ENCODE measurements at places on chromosomes 12 and 14. TPM values are rescaled to one million over a fixed set of nuclear protein-coding genes. Genes with fewer than 3 reads are reported as not detected.

- no peak overlapping the region for H3K27ac ChIP-seq
- no peaks in the 10 kb centered on the region for H3K36me3 ChIP-seq
- H3K4me1 ChIP-seq, result peaks cover 3% of the 10 kb centered on the region
- H3K27me3 ChIP-seq, result no peaks in the 10 kb centered on the region
Observed at GRCh38 chr12:13104409-13104808, 942 bp upstream of the GSG1 start.

C3AR1 gene
- total RNA-seq, result 5.6 TPM

GRCh38 chr12:233615-233968 is 19.6 kb upstream of the SLC6A12 start:
- no peak overlapping the region for H3K4me3 ChIP-seq
- no peaks in the 10 kb centered on the region for H3K36me3 ChIP-seq
- H3K27me3 ChIP-seq, result no peaks in the 10 kb centered on the region
- no peak for DNase-seq
- no peak overlapping the region for H3K27ac ChIP-seq
- H3K4me1 ChIP-seq, result no peaks in the 10 kb centered on the region

DNA sequence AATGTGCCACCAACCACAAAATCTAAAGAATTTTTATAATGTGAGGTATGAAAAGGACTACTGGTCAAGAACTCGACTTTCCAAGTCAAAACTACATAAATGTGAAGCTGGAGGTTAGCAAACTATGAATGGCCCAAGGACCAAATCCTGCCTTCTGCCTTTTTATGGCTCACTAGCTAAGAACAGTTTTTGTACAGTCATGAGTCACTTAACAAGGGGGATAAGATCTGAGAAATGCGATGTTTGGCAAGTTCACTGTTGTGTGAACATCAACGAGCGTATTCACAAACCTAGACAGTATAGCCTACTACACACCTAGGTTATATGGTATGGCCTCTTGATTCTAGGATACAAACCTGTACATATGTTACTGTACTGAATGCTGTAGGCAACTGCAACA is 28.2 kb downstream of the FERMT2 start:
- H3K4me3 ChIP-seq, result no peak overlapping the region
- no peaks in the 10 kb centered on the region for H3K27me3 ChIP-seq
- H3K4me1 ChIP-seq, result peaks cover 23% of the 10 kb centered on the region
- no peak for DNase-seq

GRCh38 chr12:106288494-106289195 is 13.9 kb upstream of the TCP11L2 start:
- H3K4me1 ChIP-seq, result no peaks in the 10 kb centered on the region
- H3K4me3 ChIP-seq, result no peak overlapping the region
- H3K27me3 ChIP-seq, result no peaks in the 10 kb centered on the region
- H3K27ac ChIP-seq, result no peak overlapping the region
- no peaks in the 10 kb centered on the region for H3K36me3 ChIP-seq

SERPINA9 gene
- total RNA-seq, result not detected

GRCh38 chr12:38788106-38788505 is 117.3 kb downstream of the CPNE8 start:
- H3K27ac ChIP-seq, result no peak overlapping the region
- DNase-seq, result no peak
- no peaks in the 10 kb centered on the region for H3K4me1 ChIP-seq
- H3K36me3 ChIP-seq, result no peaks in the 10 kb centered on the region
- H3K4me3 ChIP-seq, result no peak overlapping the region
- H3K27me3 ChIP-seq, result no peaks in the 10 kb centered on the region

BICDL1 gene
- total RNA-seq, result 0.40 TPM

DNA sequence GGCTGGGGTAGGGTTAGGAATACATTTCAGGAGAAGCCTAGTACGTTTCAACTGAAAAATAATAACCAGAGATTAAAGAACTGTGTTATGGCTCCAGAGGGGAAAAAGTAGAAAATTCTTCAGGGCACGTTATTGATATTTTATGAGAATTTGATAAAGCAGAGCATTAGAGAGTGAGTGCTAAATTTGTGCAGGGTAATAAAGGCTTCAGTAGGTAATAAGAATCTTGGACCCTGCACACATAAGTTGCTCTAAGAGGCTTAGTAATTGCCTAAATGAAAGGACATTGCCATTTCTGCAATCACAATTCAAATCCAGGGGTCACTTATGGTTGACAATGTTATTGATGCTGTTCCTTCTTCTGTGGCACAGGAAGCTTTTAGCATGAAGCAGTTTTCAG is 439.4 kb upstream of the DCN start:
- H3K27ac ChIP-seq, result no peak overlapping the region
- no peak overlapping the region for H3K4me3 ChIP-seq
- no peaks in the 10 kb centered on the region for H3K27me3 ChIP-seq
- no peaks in the 10 kb centered on the region for H3K4me1 ChIP-seq

PHETA1 gene
- 26.5 TPM for total RNA-seq

OASL gene
- total RNA-seq, result 0.61 TPM

RAP1B gene
- 146 TPM for total RNA-seq

PRPF39 gene
- 28.9 TPM for total RNA-seq

TAS2R20 gene
- 2.6 TPM for total RNA-seq

GRCh38 chr12:47370421-47370820 is 290.7 kb upstream of the AMIGO2 start:
- H3K27me3 ChIP-seq, result no peaks in the 10 kb centered on the region
- H3K4me1 ChIP-seq, result peaks cover 3% of the 10 kb centered on the region
- no peaks in the 10 kb centered on the region for H3K36me3 ChIP-seq
- no peak for DNase-seq
- H3K27ac ChIP-seq, result no peak overlapping the region

- no peaks in the 10 kb centered on the region for H3K27me3 ChIP-seq
- no peak overlapping the region for H3K27ac ChIP-seq
- H3K4me1 ChIP-seq, result no peaks in the 10 kb centered on the region
- DNase-seq, result no peak
- no peaks in the 10 kb centered on the region for H3K36me3 ChIP-seq
Observed at GRCh38 chr14:104665657-104666522, 23.5 kb upstream of the INF2 start.

- no peaks in the 10 kb centered on the region for H3K36me3 ChIP-seq
- no peaks in the 10 kb centered on the region for H3K27me3 ChIP-seq
- peaks cover 7% of the 10 kb centered on the region for H3K4me1 ChIP-seq
- H3K27ac ChIP-seq, result no peak overlapping the region
- DNase-seq, result no peak
Observed at GRCh38 chr14:103348154-103348553, 14.1 kb downstream of the EIF5 start.

DNA sequence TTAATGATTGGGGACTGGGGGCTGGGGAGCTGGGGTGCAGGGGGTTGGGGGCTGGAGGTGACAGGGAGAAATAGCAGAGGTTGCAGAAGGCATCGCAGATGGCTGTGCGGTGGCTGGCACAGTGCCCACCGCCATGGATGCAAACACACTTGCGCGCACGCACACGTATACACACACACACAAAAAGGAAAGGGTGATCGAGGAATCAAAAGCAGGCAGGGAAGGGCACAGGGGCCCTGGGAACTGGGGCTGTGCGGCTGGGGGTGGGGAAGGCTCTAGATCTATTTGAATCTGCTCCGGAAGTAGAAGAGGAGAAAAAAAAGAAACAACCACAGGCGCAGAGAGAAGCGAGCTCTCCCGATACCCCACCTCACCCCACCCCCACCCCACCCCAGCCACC is 39.4 kb downstream of the ZFHX2 start:
- no peaks in the 10 kb centered on the region for H3K36me3 ChIP-seq
- DNase-seq, result no peak
- no peaks in the 10 kb centered on the region for H3K27me3 ChIP-seq
- no peaks in the 10 kb centered on the region for H3K4me1 ChIP-seq

CLEC6A gene
- 0.23 TPM for total RNA-seq

RNASE3 gene
- total RNA-seq, result not detected

GRCh38 chr14:95458459-95458858 is 58.0 kb downstream of the SYNE3 start:
- no peak for DNase-seq
- no peak overlapping the region for H3K27ac ChIP-seq
- no peak overlapping the region for H3K4me3 ChIP-seq
- H3K36me3 ChIP-seq, result no peaks in the 10 kb centered on the region
- H3K27me3 ChIP-seq, result no peaks in the 10 kb centered on the region

KRT83 gene
- total RNA-seq, result not detected

PTPRO gene
- total RNA-seq, result 0.30 TPM

GLI1 gene
- total RNA-seq, result 2.9 TPM

DNA sequence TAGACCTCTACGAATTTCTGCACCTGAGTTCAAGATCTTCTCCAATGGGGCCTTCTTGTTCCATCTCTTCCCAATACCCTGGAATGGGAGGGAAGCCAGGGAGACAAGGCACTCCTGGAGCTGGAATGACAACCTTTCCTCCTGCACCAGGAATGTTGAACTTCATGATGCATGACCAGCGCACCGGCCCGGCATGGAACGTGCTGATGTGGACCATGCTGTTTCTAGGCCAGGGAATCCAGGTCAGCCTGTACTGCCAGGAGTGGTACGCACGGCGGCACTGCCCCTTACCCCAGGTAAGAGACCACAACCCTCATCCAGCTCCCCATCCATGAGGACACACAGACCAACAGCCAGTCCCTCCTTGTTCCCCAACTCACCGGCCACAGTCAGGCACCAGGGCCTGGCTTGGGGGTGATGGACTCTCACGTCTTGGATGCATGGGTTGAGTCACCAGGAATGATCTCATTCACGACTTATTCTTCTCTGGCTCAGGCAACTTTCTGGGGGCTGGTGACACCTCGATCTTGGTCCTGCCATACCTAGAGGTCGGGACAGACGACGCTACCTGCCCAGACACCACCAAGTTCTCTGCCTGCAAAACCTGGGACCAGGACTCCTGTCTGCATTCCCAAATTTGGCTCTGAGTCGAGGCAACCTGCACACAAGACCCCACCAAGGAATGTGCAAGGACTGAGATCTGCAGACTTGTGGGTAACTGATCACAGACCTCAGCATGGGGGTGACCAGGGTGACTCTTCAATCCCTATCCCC is 20.5 kb downstream of the SOAT2 start:
- H3K27me3 ChIP-seq, result no peaks in the 10 kb centered on the region
- no peaks in the 10 kb centered on the region for H3K4me1 ChIP-seq
- no peak overlapping the region for H3K27ac ChIP-seq
- no peak overlapping the region for H3K4me3 ChIP-seq

DNA sequence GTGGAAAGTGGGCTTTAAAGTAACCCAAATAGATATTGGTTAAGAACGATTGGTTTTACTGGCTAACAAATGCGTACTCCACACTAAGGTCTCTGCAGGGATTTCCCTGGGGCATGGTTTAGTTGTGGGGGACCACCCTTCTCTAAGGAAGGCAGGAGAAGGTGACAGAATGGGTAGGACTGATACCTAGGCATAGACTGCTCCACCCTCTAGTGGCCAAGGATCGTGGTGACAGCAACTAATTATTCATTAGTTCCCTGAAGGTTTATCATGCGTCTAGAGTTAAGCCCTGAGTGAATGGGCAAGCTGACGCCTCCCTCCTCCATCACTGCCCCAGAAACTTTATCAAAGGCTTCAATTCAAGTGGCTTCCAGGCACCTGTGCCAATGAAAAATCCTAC is 9.1 kb downstream of the FAM181A start:
- H3K27me3 ChIP-seq, result no peaks in the 10 kb centered on the region
- no peaks in the 10 kb centered on the region for H3K4me1 ChIP-seq
- DNase-seq, result no peak

FLRT2 gene
- total RNA-seq, result 85.2 TPM

DNA sequence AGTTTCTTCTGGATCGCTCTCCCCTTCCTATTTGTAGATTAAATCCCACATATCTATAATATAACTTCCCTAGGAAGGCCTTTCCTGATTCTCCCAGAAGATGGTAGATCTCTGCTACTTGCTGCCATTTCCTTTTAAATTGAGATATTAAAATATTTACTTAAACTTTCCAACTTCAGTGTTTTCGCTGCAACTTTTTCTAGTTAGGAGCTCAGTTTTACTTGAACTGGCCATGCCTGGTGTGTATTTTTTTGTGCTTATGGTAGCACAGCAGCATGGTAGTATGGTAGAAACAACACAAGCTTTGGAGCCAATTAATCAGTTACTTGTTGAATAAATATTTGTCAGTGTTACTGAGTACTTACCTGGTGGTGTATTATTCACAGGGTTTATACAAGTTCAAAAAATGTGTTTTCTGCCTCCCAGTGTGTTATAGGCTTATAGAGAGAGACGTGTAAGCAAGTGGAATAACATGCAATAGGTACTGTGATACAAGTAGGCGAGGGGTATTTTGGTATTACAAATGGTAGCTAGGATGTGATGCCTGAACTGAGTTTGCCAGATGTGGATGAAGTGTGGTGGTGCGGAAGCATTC is 2.9 kb downstream of the POLR3B start:
- DNase-seq, result no peak
- H3K27ac ChIP-seq, result no peak overlapping the region
- H3K4me1 ChIP-seq, result peaks cover 4% of the 10 kb centered on the region
- no peaks in the 10 kb centered on the region for H3K27me3 ChIP-seq
- H3K4me3 ChIP-seq, result no peak overlapping the region

LTBP2 gene
- 85.0 TPM for total RNA-seq

- H3K27ac ChIP-seq, result no peak overlapping the region
- peaks cover 2% of the 10 kb centered on the region for H3K4me1 ChIP-seq
- H3K4me3 ChIP-seq, result no peak overlapping the region
- no peaks in the 10 kb centered on the region for H3K27me3 ChIP-seq
Observed at GRCh38 chr12:71752891-71753290, 1.8 kb upstream of the RAB21 start.

GRCh38 chr14:53956427-53957201 is at the start of gene BMP4:
Gene BMP4, minus strand, starts transcription at chr14:53956825. Its CDS starts 4,603 bp downstream, at chr14:53952222.
- H3K36me3 ChIP-seq, result no peaks in the 10 kb centered on the region
- peak within 1 kb of the TSS; percentile 65 for H3K4me3 ChIP-seq
- peaks cover 3% of the 10 kb centered on the region for H3K4me1 ChIP-seq
- peak; percentile 92 for DNase-seq
- peak within 1 kb of the TSS; percentile 88 for H3K27ac ChIP-seq

DNA sequence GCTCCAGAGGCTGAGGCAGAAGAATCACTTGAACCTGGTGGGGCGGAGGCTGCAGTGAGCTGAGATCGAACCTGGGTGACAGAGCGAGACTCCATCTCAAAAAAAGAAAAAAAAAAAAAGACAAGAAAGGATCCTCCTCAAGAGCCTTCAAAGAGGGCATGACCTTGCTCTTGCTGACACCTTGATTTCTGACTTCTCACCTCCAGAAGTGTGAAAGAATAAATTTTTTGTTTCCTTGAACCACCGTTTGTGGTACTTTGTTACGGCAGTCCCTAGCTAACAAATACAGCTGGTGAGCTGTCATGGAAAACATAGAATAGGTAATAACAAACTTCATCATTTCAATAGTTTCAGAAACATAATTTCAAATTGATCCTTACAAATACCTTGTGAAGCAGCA is 1.9 kb upstream of the ACTR10 start:
- peaks cover 2% of the 10 kb centered on the region for H3K4me1 ChIP-seq
- no peak overlapping the region for H3K4me3 ChIP-seq
- no peaks in the 10 kb centered on the region for H3K36me3 ChIP-seq
- no peaks in the 10 kb centered on the region for H3K27me3 ChIP-seq
